Activated T-helper 1 cell treated with Interleukin-2 at 50 U/mL for 16 hours (primary cell): ENCODE measurements at places on chromosomes 3 and 15.

DNA sequence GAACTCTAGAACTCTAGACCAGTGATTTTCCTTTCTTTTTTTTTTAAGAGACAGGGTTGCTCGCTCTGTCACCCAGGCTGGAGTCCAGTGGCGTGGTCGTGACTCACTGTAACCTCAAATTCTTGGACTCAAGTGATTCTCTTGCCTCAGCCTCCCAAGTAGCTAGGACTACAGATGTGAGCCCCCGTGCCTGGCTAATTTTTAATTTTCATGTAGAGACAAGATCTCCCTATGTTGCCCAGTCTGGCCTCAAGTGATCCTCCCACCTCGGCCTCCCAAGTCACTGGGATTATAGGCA is 359.6 kb downstream of the SHQ1 start:
- no peak for DNase-seq

DNA sequence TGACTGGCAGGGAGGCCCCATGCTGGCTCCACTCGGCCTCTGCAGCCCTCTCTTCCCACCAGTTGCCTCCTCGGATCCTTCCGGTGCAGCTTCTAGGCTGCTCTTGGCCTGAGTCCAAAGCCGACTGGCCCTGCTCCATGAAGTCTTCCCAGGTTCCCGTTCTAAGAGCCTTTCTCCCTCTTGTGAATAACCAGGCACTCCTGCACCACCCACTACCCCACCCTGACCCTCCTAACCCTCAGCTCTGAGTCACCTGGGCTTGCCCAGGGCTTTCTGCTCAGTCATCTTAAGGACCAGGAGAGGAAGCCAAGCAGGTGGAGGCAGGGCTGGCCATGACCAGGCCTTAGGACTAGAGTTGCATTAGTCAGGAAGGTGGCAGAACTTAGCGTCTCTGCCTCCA is 28.1 kb upstream of the CNBP start:
- no peak for DNase-seq

DNA sequence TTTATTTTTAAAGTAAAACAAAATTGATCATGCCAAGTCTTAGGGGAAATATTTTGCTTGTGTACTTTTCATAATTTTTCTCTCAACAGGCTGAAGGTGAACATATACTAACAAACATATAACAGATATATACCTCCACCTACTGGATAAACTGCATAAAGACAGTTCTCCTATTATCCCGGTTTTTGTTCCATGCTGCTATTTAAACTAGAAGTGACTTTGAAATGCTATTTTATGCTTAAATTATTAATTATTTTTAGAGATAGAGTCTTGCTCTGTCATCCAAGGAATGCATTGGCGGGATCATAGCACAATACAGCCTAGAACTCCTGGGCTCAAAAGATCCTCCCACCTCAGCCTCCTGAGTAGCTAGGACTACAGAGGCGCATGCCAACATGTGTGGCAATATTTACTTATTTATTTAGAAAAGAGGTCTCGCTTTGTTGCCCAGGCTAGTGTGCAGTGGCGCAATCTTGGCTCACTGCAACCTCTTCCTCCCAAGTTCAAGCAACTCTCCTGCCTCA is 49.8 kb downstream of the ST3GAL6 start:
- no peak for DNase-seq

- DNase-seq = no peak
Observed at GRCh38 chr15:62164396-62165103, 535 bp downstream of the C2CD4B start.

DNA sequence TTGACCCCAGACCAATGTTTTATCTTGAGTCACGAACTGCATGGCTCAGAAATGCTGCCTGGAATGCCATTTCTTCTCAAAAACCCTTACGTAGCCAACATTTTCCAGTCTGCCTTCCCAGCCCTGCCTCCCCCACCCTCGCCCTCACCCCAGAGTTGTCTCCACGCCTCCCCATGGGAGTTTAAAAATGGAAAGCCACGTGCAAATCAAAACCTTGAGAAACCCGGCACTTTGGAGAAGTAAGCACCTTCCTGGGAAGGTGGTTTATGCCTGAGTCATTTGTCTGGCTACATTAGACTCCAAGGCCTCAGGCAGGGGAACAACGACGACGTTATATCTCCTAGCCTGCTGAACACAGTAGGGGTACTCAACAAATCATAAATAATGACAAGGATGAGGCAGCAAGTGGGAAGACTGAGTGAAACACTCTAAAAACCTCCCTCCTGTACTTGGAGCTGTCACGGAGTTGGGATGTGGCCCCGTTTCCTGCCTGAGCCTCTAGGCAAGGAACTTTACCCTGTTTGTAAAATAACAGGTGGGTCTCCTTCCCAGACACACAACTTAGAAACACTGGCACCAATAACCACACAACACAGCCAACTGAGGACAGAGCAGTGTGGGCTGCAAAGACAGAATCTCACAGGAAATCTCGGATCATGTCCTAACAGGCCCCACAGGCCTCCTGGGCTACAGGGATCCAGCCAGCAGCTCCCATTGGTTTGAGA is 179.1 kb downstream of the NTRK3 start:
- no peak for DNase-seq

- no peak for DNase-seq
Observed at GRCh38 chr3:152549263-152549662, 280.5 kb downstream of the MBNL1 start.

- DNase-seq = no peak
Observed at GRCh38 chr15:60539016-60539415, 60.1 kb upstream of the ICE2 start.

- DNase-seq = no peak
Observed at GRCh38 chr15:93358166-93359059, 269.4 kb upstream of the RGMA start.

- no peak for DNase-seq
Observed at GRCh38 chr3:183584246-183584913, 28.9 kb upstream of the KLHL6 start.

DNA sequence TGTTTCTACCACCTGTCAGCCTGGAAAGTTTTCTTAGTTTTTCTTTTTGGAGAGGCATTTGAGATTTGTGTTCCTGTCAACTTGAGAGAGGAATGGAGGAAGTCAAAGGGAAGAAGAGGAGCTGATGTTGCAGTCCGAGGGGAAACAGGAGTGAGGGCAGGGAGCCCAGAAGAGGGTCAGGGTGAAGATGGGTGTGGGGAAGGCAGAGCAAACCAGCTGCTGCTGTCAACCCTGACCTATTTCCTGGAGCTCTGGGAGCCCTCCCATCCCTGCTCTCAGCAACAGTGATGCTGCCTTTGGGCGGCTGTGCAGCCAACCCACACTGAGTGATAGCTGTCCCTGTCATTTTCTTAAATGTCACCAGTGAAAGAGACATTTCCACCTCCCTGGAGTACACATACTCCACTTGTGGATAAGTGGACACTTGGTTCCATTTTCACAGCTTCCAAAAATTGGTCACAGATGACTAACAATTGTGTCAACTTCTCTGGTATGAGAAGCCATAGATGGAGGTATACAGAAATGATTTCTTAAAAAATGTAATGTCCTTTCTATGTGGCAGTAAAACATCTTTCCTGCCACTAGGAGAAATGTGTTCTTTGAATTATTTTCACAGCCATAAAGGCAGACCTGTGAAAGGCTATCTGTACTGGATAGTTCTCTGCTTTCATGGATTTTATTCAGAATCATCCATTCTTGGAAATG is 556.3 kb upstream of the TBL1XR1 start:
- no peak for DNase-seq

DNA sequence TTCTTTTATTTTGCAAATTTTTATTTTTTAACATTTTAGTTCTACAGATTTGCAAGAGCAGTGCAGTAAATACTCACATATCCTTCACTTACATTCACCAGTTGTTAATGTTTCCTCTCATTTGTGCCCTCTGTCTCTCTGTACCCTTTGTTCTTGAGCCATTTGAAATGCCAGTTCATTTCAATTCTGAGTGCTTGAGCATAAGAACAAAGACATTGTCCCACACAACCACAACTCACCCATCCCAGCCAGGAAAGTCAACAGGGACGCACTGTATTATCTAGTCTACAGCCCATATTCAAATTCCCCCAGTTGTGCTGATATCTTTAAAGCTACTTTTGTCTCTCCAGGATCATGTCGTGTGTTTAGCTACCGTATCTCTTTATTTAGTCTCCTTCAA is 141.4 kb upstream of the SLC6A11 start:
- no peak for DNase-seq

GRCh38 chr15:101404245-101404644 is 85.3 kb downstream of the PCSK6 start:
- DNase-seq = no peak

- DNase-seq = no peak
Observed at GRCh38 chr3:1943395-1944118, 155.1 kb upstream of the CNTN4 start.

DNA sequence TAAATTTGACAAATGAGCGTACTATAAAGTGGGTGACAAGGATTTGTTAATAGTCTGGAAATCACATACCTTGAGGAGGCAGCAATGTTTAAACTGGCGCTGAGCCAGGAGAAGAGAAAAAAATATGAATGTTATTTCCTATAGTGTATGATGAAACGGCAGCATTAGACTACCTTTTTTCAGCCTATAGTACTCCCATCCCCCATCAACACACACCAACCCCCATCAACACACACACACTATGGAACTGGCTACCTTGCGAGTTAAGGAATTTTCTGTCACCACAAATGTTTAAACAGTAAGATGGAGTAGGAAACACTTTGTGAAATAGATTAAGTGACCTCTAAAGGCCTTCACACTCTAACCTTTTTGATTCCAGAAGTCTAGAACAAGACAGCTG is 46.8 kb upstream of the ZCWPW2 start:
- no peak for DNase-seq

GRCh38 chr3:49500732-49501609 is 30.9 kb downstream of the DAG1 start:
- no peak for DNase-seq

- no peak for DNase-seq
Observed at GRCh38 chr15:45641999-45642932, 7.4 kb downstream of the SQOR start.

- DNase-seq = no peak
Observed at GRCh38 chr3:19595884-19596283, 338.1 kb downstream of the EFHB start.

DNA sequence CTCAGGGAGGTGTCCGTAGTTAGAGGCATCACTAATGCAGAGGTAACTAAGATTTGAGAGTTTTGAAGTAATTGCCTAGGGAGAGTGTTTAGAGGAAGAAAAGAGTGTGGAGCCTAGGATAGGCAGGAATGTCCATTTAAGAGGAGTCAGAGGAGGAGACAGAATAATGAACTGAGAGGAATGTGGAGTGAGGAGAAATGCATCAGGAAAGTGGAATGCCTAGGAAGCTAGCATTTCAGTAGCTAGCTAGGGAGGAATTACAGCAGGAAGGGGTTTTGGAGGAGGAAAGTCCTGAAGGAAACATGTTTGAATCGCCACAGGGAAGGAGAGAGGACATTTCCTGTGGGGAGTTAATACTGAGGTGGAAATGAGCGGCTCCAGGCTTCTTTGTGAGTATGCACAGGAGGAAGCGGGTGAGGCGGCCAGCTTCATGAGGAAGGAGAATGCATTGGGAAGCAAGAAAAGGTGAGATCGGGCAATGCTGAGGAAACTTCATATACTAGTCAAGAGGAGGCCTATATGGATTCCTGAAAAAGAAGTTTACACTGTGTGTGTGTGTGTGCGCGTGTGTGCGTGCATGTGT is 154.3 kb downstream of the TMEM108 start:
- no peak for DNase-seq

GRCh38 chr3:150662410-150663200 is 41.1 kb downstream of the ERICH6 start:
- DNase-seq = no peak

GRCh38 chr3:125386811-125387210 is 11.7 kb upstream of the ZNF148 start:
- no peak for DNase-seq

GRCh38 chr3:146818866-146819265 is 213.7 kb upstream of the PLSCR5 start:
- DNase-seq = no peak

- DNase-seq = no peak
Observed at GRCh38 chr15:78052545-78052944, 25.0 kb downstream of the TBC1D2B start.

- no peak for DNase-seq
Observed at GRCh38 chr3:13019243-13020095, 53.8 kb downstream of the IQSEC1 start.

DNA sequence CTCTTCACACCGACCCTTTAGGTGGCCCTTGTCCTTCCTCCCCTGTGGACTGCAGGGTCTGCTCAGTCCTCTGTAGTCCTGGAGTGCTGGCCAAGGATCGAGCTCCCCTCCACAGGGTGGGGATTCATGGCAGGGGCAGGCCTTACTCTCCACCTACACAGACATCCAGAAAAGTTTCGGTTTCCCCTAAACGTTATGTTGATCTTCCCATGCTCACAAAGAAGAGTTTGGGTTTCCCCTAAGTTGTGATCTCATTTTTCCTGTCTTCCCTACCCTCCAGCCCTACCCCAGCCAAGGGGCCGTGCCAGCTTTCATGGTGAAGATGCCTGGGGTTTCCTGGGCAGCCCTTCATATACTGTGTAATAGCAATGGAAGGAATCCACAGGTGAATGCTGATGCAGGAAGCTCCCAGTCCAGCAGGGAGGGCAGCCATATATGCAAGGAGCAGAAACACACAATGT is 10.3 kb downstream of the STOML1 start:
- DNase-seq = no peak

GRCh38 chr15:90619939-90620338 is 90.2 kb downstream of the CRTC3 start:
- DNase-seq = no peak

- no peak for DNase-seq
Observed at GRCh38 chr3:126360046-126360713, 3.0 kb upstream of the KLF15 start.

DNA sequence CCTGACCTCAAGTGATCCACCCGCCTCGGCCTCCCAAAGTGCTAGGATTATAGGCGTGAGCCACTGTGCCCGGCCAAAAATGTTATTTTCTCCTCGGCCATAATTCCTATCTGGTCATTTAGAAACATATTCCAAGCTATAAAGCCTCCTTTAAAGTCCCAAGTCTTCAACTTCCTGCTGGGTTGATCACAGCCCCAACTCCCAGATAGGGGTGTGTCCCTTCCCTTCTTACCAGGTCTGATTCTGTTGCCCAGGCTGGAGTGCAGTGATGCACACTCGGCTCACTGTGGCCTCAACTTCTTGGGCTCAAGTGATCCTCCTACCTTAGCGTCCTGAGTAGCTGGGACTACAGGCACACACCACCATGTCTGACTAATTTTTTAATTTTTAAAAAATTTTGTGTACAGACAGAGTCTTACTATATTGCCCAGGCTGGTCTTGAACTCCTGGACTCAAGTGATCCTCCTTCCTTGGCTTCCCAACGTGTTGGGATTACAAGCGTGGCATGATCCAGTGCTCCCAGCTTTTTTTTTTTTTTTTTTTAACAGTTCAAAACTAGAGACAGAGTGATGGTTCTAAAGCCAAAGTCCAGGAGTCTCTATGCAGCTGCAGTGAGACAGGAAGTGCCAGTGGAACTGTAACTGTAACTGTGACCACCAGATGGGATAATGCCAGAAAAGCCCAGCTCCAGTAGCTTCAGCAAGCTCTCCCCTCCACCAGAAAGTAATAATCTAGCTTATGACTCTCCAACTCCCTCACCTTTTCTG is 8.2 kb upstream of the PRKAR2A start:
- DNase-seq = no peak

GRCh38 chr15:40246496-40247280 is 7.8 kb downstream of the PAK6 start:
- DNase-seq = no peak

- no peak for DNase-seq
Observed at GRCh38 chr15:73677146-73677607, 7.0 kb upstream of the CD276 start.

GRCh38 chr3:45479621-45480035 is 91.3 kb downstream of the LARS2 start:
- no peak for DNase-seq
